ENCODE measurements at places on chromosomes 7 and 10.

DNA sequence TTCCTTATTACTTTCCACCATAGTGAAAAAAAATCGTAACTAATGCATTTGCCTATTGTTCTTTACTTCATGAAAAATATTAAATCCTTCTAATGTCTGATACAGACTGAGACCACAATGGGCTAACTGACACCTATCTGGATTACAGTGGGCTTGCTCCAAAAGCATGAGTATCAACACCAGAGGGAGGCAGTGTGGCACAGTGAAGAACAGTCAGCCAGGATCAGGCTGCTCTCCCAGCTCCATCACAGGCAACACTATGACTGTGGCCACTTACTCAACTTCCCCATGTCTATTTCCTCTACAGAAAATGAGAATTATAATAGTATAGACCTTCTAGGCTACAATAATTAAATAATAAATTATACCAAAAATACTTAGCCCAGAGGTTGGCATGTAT, 97.2 kb downstream of the SLC25A13 start:
- no peak for DNase-seq

- no peak for DNase-seq
Measured at GRCh38 chr7:30526163-30526562, 21.5 kb upstream of the GGCT start.

GRCh38 chr10:72846238-72846637, 47.3 kb upstream of the OIT3 start:
- DNase-seq, result no peak

- no peak for DNase-seq
Measured at GRCh38 chr10:120999868-121000267, 148.7 kb downstream of the WDR11 start.

- no peak for DNase-seq
Measured at GRCh38 chr10:104130041-104130440, 8.1 kb downstream of the SFR1 start.

GRCh38 chr10:12873172-12873571, 128.3 kb downstream of the CCDC3 start:
- DNase-seq, result no peak

GRCh38 chr10:112634096-112634830, 187.2 kb downstream of the VTI1A start:
- no peak for DNase-seq

DNA sequence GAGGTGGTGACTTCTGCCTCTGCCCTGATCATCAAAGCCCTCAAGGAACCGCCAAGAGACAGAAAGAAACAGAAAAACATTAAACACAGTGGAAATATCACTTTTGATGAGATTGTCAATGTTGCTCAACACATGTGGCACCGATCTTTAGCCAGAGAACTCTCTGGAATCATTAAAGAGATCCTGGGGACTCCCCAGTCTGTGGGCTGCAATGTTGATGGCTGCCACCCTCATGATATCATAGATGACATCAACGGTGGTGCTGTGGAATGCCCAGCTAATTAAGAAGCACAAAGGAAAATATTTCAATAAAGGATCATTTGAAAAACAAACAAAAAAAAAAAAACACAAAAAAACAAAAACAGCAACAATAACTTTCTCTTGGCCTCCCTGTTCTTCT, 59.5 kb upstream of the TOMM7 start:
- DNase-seq, result no peak
